ENCODE measurements at places on chromosomes 5 and 9. TPM values are rescaled to one million over a fixed set of nuclear protein-coding genes. Genes with fewer than 3 reads are reported as not detected.

DNA sequence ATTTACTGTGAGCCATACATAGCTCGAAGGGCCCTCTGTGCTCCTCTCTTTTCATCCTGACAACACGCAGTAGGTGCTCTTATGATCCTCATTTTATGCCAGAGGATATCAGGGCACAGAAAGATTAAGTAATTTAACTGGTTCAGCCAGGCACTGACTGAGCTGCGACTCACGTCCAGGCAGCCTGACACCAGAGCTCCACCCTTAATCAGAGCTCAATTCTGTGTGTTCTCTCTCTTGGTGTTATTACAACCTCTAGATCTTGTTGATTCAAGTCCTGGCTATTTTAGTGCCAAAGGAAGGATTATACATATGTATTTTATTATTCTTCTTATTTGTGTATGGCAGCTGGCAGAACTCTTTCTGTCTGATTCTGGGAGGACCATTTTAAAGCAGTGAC is 59.7 kb downstream of the OSMR start:
- H3K27ac ChIP-seq: no peak overlapping the region
- no peak for DNase-seq
- no peaks in the 10 kb centered on the region for H3K36me3 ChIP-seq
- no peaks in the 10 kb centered on the region for H3K4me1 ChIP-seq
- H3K27me3 ChIP-seq: no peaks in the 10 kb centered on the region

GRCh38 chr5:81192373-81192750 is 40.8 kb upstream of the CKMT2 start:
- H3K36me3 ChIP-seq: no peaks in the 10 kb centered on the region
- H3K27ac ChIP-seq: no peak overlapping the region
- H3K4me1 ChIP-seq: no peaks in the 10 kb centered on the region
- no peak for DNase-seq

DNA sequence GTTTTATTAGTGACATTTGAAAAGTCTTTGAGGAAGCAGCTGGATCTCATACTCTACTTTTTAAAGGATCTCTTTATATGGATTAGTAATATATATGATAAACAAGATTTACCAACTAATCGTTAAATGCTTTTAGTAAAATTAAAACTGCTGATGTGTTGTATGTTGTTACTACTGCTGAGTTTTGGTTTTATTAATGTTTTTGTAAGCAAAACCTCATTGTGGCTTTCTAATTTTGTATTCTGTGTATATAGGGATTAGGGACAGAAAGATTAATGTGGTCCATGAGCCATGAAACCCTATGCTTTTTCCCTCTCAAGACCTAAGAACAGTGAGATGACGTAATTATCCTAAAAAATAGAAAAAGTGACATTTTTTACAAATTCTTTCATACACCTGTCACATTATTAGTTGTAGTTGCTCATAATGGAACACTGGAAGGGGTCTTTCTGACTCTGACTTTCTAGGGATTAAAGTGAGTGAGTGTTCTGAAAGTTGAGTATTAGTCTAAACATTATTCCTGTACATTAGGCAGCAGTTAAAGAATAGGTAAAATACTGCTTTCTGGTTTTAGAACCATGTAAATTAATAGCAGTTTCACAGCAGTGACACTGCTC is 85.9 kb downstream of the SLC12A2 start:
- H3K27me3 ChIP-seq: no peaks in the 10 kb centered on the region
- no peak overlapping the region for H3K27ac ChIP-seq
- H3K36me3 ChIP-seq: no peaks in the 10 kb centered on the region
- DNase-seq: no peak

- H3K27me3 ChIP-seq: no peaks in the 10 kb centered on the region
- no peak for DNase-seq
- no peak overlapping the region for H3K27ac ChIP-seq
- no peaks in the 10 kb centered on the region for H3K36me3 ChIP-seq
- no peaks in the 10 kb centered on the region for H3K4me1 ChIP-seq
Measured at GRCh38 chr9:129472651-129473102, 148.2 kb downstream of the C9orf50 start.

DNA sequence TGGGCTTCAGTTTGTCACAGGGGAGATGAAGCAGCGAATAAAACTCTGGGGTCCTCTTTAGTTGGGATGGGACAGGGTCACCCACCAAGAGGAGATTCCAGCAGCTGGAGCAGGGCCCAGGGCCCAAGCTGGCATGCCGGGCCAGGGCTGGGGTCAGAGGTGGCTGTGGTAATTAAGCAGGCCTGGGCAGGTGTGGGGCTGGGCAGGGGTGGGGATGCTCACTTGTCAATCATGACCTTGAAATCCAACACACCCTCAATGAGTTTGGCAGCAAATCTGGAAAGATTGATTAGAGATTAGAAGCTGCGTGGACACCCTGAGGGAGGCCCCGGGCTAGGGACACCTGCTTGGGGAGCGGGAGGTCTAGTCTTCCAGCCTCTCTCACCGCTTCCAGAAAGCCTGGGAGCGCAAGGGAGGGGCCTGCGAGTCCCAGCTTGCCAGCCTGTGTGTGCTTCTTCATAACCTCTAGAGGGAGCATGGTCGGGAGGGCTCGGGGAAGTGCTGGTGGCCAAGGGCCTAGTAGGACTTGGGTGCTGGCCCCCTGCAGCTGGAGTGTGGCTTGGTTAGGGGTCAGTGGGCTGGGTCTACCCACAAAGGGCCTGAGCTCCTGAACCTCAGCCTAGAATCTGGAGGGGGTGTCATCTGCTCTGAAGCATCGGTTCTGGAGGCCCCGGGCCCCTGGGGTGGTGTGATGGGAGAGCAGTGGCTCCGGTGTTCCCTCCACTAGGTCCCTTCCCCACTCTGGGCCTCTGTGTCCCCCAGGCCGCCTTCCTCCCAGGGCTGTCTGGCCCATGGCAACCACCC is 7.6 kb downstream of the CRAT start:
- no peak overlapping the region for H3K27ac ChIP-seq
- no peak for DNase-seq
- H3K27me3 ChIP-seq: no peaks in the 10 kb centered on the region

DNA sequence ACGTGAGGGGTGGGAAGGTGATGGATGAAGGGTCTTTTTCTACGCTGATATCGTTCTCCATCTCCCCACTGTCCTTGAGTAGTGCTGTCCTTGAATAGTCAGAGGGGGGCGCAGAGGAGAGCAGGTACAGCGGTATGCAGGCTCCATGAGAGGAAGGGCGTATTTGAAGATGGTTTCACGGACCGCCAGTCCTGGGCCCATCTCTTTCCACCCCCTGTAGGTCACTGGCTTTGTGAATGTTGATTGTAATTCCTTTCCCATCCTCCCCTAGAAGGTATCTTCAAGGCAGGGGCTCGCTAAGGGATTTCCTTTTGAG is 40.8 kb upstream of the DAB2IP start:
- H3K27me3 ChIP-seq: no peaks in the 10 kb centered on the region
- peak overlapping the region; percentile 71 for H3K27ac ChIP-seq
- no peak for DNase-seq
- H3K36me3 ChIP-seq: no peaks in the 10 kb centered on the region
- no peak overlapping the region for H3K4me3 ChIP-seq

GRCh38 chr9:130107234-130107861 is 53.6 kb downstream of the GPR107 start:
- H3K27me3 ChIP-seq: no peaks in the 10 kb centered on the region
- H3K4me1 ChIP-seq: no peaks in the 10 kb centered on the region
- H3K36me3 ChIP-seq: no peaks in the 10 kb centered on the region
- DNase-seq: peak; percentile 87
- no peak overlapping the region for H3K4me3 ChIP-seq
- H3K27ac ChIP-seq: peak overlapping the region; percentile 71

DNA sequence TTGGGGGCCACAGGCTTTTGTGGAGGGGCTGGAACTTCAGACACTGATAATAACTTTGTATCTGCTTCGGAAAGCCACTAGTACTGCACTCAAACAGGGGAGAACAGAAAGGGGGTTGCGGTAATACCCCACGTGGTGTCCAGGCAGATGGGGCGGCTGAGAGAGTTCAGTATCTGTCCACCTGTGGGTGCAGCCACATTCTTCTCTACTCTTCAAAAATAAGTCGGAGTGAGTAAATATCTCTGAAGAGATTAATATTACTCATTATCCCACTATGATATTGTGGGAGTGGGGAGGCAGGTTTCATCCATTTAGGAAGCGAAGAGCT is 102.1 kb upstream of the SSBP2 start:
- H3K36me3 ChIP-seq: no peaks in the 10 kb centered on the region
- H3K4me3 ChIP-seq: no peak overlapping the region

DNA sequence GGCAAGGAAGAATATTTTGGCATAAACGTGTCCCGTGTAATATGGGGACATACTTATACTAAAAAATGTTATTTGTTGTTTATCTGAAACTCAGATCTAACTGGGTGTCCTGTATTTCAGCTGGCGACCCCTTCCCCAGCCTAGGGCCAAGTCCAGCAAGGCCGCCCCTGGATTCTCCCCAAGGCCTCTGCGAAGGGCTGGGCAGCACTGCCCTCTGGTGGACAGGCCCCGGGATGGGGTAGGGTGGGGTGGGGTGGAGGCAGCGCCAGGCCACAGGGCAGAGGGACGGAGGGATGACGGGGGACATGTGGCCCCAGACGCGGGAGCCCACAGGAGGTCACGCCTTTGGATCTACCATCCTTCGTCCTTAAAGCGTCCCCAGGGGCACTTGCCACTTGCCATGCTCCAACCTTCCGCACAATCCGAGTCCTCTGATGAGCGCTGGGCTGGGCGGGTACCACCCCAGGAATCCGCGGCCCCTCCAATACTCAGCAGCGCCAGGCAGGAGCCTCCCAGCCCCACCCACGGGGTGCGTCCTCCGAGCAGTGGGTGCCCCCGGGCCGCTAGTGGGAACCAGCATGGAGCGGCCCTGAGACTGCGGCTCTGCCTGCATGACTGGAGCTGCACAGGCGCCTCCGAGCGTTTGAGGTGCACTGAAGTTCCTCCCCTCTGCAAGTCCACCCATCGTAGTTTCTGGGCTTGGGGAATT is 7.1 kb upstream of the AGPAT2 start:
- DNase-seq: no peak
- H3K27me3 ChIP-seq: no peaks in the 10 kb centered on the region
- H3K4me1 ChIP-seq: no peaks in the 10 kb centered on the region

DNA sequence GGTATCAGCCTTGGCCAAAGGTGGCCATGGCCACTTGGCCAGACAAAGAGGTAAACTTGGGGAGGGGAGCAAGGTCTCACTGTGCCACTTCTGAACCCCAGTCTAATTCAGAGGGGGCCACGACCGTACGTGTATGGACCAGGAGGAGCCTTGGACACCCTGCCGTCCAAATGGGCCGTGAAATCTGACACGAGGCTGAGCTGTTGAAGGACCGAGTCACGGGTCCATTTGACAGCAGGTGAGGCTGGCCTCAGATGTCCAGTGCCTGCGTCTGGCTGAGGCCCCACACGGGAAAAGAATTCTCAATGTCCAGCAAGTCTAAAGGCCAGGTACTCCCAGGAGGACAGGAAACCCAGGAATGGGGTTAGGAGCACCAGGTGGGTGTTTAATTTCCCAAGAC is 17.7 kb downstream of the CMBL start:
- H3K4me3 ChIP-seq: no peak overlapping the region
- H3K36me3 ChIP-seq: no peaks in the 10 kb centered on the region
- no peak for DNase-seq
- H3K27ac ChIP-seq: no peak overlapping the region
- H3K4me1 ChIP-seq: no peaks in the 10 kb centered on the region
- no peaks in the 10 kb centered on the region for H3K27me3 ChIP-seq

GRCh38 chr5:115414406-115415142 is 118.1 kb upstream of the CCDC112 start:
- no peaks in the 10 kb centered on the region for H3K36me3 ChIP-seq
- no peaks in the 10 kb centered on the region for H3K4me1 ChIP-seq
- no peak overlapping the region for H3K27ac ChIP-seq

DNA sequence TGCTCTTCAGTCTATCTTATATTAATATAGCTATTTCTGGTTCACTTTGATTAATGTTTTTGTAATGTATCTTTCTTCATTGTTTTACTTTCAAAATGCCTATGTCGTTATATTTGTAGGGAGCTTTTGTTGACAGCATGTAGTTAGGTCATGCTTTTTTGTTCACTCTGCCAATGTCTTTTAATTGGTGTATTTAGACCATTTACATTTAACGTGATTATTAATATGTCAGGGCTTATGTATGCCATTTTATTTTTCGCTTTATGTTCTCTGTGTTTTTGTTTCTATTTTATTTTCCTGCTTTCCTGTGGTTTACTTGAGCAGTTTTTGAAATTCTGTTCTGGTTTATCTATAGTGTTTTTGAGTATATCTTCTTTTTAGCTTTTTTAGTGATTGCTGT is 10.8 kb downstream of the GARIN3 start:
- no peaks in the 10 kb centered on the region for H3K27me3 ChIP-seq
- DNase-seq: no peak
- no peaks in the 10 kb centered on the region for H3K4me1 ChIP-seq
- H3K27ac ChIP-seq: no peak overlapping the region
- no peaks in the 10 kb centered on the region for H3K36me3 ChIP-seq

DNA sequence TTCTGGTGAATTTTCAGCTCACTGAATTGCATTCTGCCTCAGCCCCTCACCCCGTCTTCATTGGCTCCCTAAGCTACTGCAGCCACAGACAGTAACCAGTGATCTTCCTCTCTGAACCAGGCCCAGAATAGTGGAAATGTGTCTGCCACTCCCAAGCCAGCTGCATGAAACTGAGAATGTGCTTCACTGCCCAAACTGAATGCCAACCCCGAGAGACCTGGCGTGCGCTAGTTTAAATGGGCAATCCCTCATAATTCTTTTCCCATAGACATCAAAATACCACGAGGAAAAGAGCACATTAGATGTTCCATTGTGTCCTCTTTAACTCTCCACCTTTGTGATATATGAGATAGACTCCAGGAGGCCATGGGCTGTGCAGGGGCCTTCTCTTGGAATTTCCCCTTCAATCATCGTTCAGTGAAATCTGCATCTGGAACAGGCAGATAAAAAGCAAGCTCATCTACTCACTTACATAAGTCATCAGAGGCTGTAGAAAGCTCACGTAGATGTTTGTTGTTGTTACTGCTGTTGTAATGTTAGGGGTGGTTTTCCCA is 320.2 kb downstream of the NFIB start:
- H3K27ac ChIP-seq: peak overlapping the region; percentile 37
- H3K27me3 ChIP-seq: no peaks in the 10 kb centered on the region
- no peaks in the 10 kb centered on the region for H3K36me3 ChIP-seq
- H3K4me1 ChIP-seq: no peaks in the 10 kb centered on the region

- no peak overlapping the region for H3K27ac ChIP-seq
- H3K27me3 ChIP-seq: no peaks in the 10 kb centered on the region
- H3K4me3 ChIP-seq: no peak overlapping the region
- H3K4me1 ChIP-seq: no peaks in the 10 kb centered on the region
- H3K36me3 ChIP-seq: no peaks in the 10 kb centered on the region
Measured at GRCh38 chr5:15215056-15215455, 284.9 kb upstream of the FBXL7 start.

The PCDH12 gene
- 4.3 TPM for total RNA-seq

The CTXN3 gene
- not detected for total RNA-seq

The PRDM9 gene
- total RNA-seq: 0.14 TPM

The BARHL1 gene
- total RNA-seq: not detected

The LECT2 gene
- not detected for total RNA-seq
